ENCODE measurements at places on chromosomes 1 and 21.

DNA sequence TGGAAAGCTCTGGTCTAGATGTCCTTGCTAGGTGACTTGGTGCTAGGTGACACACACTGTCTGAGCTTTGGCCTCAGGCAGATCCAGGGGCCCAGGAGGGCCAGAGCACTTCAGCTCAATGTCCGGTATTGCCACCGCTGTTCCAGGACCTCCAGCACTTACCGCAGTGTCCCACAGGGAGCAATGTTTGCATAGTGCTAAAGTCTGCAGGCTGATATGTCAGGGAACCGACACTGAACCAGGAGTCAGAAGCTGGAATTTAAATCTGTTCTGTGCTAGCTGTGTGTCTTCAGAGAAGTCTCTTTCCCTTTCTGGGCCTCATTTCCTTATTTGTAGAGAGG is 19.3 kb downstream of the DHCR24 start:
- no peak for DNase-seq

GRCh38 chr1:20632386-20632785 is 872 bp upstream of the PINK1 start:
- DNase-seq: no peak

- DNase-seq: no peak
Observed at GRCh38 chr1:32870615-32871363, at the start of gene FNDC5. FNDC5 (minus strand) TSS chr1:32870912.

- no peak for DNase-seq
Observed at GRCh38 chr1:247407180-247407616, 8.8 kb upstream of the NLRP3 start.

- DNase-seq: no peak
Observed at GRCh38 chr1:74012583-74012982, 185.4 kb downstream of the LRRIQ3 start.

DNA sequence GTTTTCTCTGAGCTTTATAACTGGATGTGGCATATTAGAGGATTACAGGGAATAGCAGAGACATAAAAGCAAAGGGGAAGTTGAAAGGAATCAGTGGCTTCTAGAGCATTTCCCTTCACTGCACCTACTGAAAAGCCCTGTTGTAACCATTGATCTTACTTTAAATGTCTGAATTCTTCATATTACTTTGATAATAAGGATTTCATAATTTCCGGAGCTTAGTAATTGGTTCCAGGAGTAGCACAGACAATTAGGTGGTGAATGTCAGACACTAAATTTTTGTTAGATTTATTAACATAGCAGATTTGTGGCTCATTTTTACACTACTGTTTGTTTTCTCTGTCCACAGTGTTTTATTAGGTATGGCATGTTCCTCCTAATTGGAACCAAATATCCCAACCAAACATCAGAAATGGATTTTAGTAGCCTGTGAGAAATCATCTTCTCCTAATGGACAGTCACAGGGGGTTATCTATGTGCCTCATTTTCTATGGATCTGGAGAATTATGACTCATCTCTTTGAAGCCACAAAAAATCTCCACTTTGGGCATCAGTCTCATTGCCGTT is 100.5 kb downstream of the GIPC2 start:
- DNase-seq: no peak

DNA sequence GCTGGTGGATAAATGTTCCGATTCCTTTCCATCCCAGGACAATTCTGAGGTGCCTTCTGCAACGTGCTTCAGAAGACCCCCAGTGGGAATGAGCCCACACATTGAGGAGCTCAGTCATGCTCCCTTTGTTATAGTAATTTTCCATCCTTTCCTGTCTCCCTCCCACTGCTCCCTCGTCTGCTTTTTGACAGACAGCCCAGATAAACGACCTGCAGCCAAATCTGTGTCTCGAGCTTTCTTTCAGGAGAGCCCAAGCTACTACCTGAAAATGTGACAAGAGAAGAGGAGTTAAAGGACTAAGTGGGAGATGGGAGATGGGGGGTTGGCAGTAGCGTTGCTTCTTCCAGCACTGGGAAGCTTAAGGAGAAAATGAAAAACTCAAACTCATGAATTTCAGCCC is 65.9 kb upstream of the LRRN2 start:
- no peak for DNase-seq

- no peak for DNase-seq
Observed at GRCh38 chr1:230191855-230192254, 124.8 kb downstream of the GALNT2 start.

GRCh38 chr1:56938646-56939045 is 27.2 kb downstream of the C8B start:
- no peak for DNase-seq

- DNase-seq: no peak
Observed at GRCh38 chr1:162361349-162361748, 15.3 kb downstream of the SPATA46 start.

GRCh38 chr1:94806441-94806871 is 13.7 kb upstream of the SLC44A3 start:
- DNase-seq: no peak

DNA sequence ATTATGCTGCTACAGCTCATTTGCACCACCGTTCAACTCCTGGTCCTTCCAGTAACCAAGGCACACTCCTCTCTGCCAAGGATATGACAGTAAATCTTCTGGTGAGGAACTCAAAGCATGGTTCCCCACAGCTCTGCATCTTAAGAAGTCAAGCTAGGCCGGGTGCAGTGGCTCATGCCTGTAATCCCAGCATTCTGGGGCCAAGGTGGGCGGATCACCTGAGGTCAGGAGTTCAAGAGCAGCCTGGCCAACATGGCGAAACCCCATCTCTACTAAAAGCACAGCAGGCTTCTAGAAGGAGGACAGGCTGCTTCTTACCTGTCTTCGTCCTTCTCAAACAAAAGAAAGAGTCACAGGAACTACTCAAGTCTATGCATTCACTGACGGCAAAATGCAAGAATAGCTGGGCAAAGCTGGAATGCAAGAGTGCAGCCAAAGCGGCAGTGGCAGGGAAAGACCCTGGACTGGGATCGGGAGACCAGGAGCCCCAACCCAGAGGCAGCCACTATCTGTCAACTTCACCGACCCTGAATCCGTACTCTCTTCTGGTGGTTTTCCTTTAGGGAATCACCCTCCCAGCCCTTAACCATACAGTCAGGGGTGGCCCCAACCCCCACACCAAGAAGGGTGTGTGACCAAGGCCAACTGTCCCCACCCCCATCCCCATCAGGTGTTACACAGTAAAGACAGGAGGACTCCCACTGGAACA is 75.5 kb downstream of the NPHP4 start:
- DNase-seq: no peak

GRCh38 chr1:78224861-78225552 is 179.2 kb downstream of the GIPC2 start:
- no peak for DNase-seq
